Stimulated activated naive CD8-positive, alpha-beta T cell treated with anti-CD3 and anti-CD28 coated beads, Interleukin-15, amount 100 ng/mL, for 72 hours (primary cell): ENCODE measurements at places on chromosomes 11 and 22.

GRCh38 chr22:20793748-20794649, 20.1 kb downstream of the SERPIND1 start:
- no peak for DNase-seq

- no peak for DNase-seq
Measured at GRCh38 chr11:1157645-1158591, at the start of gene MUC5AC. Gene MUC5AC, plus strand, starts transcription at chr11:1157953. Its CDS starts 47 bp downstream, at chr11:1158000.

- no peak for DNase-seq
Measured at GRCh38 chr11:116189408-116190170, 583.2 kb downstream of the BUD13 start.

DNA sequence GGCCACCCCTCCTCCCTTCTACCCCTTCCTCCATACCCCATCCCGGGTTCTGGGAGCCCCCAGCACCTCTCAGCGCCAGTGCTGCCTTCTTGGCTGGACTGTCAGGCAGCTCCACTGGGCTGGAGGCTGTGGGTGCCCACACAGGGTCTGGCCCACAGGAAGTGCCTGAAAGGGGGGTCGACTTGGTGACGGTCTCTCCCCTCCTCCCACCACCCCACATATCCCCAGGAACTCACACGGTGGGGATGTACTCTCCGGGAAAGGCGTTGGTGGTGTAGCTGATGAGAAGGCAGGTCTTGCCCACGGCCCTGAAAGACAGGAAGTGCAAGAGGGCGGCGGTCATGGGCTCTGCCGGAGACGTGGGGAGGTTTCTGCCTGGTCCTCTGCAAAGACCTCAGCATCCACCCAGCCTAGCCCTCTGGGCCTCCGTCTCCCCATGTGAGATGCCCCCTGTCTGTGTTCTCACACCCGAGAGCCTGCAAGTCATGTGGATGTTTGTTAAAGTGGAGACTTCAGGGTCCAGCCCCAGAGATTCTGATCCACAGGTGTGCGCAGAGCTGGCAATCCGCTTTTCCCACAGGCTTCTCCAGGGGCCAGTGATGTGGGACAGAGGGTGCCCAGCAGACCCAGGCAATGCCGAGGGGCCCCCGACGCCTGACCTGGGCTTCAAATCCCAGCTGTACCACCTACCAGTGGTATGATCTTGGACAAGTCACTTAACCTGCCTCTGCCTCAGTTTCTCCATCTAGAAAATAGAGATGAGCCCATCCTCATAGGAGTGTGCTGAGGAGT, 2.5 kb downstream of the RAC2 start:
- peak; percentile 65 for DNase-seq

GRCh38 chr22:20026996-20027601, 6.2 kb downstream of the TANGO2 start:
- DNase-seq = no peak

- DNase-seq = peak; percentile 64
Measured at GRCh38 chr11:2419638-2420501, 19.3 kb downstream of the TSSC4 start.
